ENCODE measurements at places on chromosomes 6 and 20.

- no peak overlapping the region for H3K27ac ChIP-seq
- H3K36me3 ChIP-seq: no peaks in the 10 kb centered on the region
- no peaks in the 10 kb centered on the region for H3K4me1 ChIP-seq
Measured at GRCh38 chr20:64161356-64162238, 2.7 kb upstream of the MYT1 start.

GRCh38 chr6:70394518-70395300, 18.6 kb upstream of the FAM135A start:
- H3K27me3 ChIP-seq: peaks cover 20% of the 10 kb centered on the region
- DNase-seq: no peak
- H3K4me3 ChIP-seq: no peak overlapping the region
- H3K27ac ChIP-seq: no peak overlapping the region

DNA sequence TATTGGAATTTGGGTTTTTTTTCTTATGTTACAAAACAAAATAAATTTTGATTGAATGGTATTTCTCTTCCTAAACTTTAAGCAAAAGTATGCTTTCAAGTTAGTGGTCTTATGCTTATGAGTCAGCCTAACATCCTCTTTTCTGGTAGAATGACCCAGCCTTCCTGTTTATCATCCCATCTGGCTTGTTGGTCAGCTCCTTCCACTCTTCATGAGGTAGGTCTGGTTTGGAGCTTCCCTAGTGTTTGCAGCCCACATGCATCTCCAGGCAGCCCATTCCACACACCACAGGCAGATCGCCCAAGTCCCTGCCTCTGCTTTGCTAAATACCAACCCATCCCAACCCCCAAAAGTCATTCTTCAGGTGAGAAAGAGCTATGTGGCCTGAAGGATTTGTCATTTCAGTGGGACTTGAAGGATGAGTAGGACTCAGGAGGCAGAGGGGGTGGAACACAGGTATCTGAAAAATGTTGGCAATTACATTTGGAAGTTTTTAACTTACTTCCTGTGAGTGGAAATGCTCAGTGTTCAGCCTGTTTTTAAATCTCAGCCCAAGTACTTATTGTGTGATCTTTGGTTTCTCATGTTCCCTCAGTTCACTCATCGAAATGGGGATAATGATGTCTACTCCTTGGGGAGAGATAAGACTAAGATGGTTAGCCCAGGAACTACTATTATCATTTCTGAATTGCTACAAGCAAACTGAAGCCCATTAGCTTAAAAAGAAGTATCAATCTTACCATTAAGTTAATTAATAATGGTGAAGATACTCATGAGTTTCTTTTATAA, 294.0 kb downstream of the ADGB start:
- H3K36me3 ChIP-seq: no peaks in the 10 kb centered on the region
- no peak overlapping the region for H3K4me3 ChIP-seq
- no peak for DNase-seq
- peaks cover 12% of the 10 kb centered on the region for H3K27me3 ChIP-seq
- H3K4me1 ChIP-seq: peaks cover 10% of the 10 kb centered on the region
- no peak overlapping the region for H3K27ac ChIP-seq

GRCh38 chr20:11496380-11496779, 421.3 kb upstream of the BTBD3 start:
- no peaks in the 10 kb centered on the region for H3K27me3 ChIP-seq
- no peak for DNase-seq
- no peak overlapping the region for H3K27ac ChIP-seq

GRCh38 chr20:47768016-47768824, 17.1 kb downstream of the SULF2 start:
- peaks cover 3% of the 10 kb centered on the region for H3K27me3 ChIP-seq
- no peak overlapping the region for H3K4me3 ChIP-seq
- DNase-seq: no peak

GRCh38 chr6:166375013-166375412, 7.7 kb downstream of the MPC1 start:
- no peak overlapping the region for H3K27ac ChIP-seq
- no peak overlapping the region for H3K4me3 ChIP-seq
- no peak for DNase-seq
- no peaks in the 10 kb centered on the region for H3K27me3 ChIP-seq
- H3K36me3 ChIP-seq: peaks cover under 1% of the 10 kb centered on the region
- peaks cover 9% of the 10 kb centered on the region for H3K4me1 ChIP-seq

DNA sequence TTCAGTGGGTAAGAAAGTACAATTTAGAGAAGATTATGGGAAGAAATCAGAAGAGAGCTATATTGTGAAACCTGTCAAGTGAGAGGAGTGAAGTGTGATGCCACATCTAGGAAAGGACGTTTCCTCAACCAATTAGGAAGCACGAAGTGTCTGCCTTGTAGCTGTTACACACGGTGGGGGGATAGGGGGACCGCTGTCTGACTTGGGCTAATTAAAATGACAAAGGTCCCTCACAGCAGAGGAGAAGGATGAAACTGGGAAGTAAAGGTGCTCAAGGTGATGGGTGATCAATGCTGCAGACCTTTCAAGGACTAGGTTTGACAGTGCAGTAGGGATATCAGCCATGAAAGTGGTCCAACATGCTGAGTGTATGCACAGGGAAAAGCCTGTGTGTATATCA, 181.1 kb upstream of the PRSS16 start:
- no peak for DNase-seq
- no peaks in the 10 kb centered on the region for H3K36me3 ChIP-seq
- no peaks in the 10 kb centered on the region for H3K4me1 ChIP-seq
- H3K27me3 ChIP-seq: peaks cover 8% of the 10 kb centered on the region
- H3K27ac ChIP-seq: no peak overlapping the region
- no peak overlapping the region for H3K4me3 ChIP-seq

DNA sequence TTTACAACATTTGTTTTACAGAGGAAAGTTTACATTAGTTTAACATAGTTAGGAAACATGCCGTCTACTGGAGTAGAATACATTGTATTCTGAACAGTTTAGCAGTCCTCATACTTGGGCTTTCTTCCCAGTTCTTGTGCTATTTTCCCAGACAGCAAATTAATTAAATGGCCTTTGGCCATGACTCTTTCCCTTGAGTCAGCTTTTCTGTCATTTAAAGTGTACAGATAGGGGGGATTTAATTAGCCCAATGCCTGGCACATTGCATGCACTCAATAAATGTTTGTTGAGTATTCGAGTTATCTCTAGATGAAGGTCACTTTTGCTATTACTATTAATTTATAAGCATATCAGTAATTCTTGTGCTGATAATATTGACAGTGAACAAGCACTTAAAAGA, 1.6 kb downstream of the TMEM244 start:
- peaks cover 9% of the 10 kb centered on the region for H3K4me1 ChIP-seq
- no peaks in the 10 kb centered on the region for H3K36me3 ChIP-seq
- H3K27me3 ChIP-seq: no peaks in the 10 kb centered on the region
- DNase-seq: no peak

GRCh38 chr20:40435146-40435895, 253.7 kb downstream of the MAFB start:
- H3K27me3 ChIP-seq: no peaks in the 10 kb centered on the region
- H3K4me1 ChIP-seq: no peaks in the 10 kb centered on the region
- no peak overlapping the region for H3K4me3 ChIP-seq
- no peak for DNase-seq
- no peaks in the 10 kb centered on the region for H3K36me3 ChIP-seq

- no peak overlapping the region for H3K27ac ChIP-seq
- H3K4me3 ChIP-seq: no peak overlapping the region
- no peaks in the 10 kb centered on the region for H3K27me3 ChIP-seq
- DNase-seq: no peak
- peaks cover 31% of the 10 kb centered on the region for H3K4me1 ChIP-seq
- peaks cover 12% of the 10 kb centered on the region for H3K36me3 ChIP-seq
Measured at GRCh38 chr6:16425881-16426615, 187.7 kb downstream of the GMPR start.

DNA sequence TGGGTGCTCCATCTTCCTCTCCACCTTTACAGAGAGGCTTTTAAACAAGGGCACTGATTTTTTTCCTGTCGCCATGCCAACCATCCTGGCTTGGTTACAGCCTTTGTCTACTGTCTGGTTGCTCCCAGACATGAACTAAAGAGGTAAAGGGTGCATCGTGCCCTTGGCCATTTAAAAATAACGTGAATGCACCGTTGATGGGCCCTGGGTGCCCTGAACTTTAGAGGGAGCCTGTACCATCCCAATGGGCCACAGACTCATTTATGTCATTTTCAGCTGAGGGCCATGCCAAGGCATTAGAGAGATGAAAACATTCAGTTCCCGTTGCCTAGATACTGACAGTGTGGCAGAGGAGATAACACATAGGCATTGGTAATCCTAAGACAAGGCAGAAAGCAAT, 23.3 kb downstream of the TMC2 start:
- H3K4me1 ChIP-seq: no peaks in the 10 kb centered on the region
- H3K36me3 ChIP-seq: no peaks in the 10 kb centered on the region
- H3K4me3 ChIP-seq: peak overlapping the region; percentile 1
- no peak overlapping the region for H3K27ac ChIP-seq
- peaks cover 56% of the 10 kb centered on the region for H3K27me3 ChIP-seq
- DNase-seq: no peak

GRCh38 chr20:41669708-41670263, 51.6 kb upstream of the CHD6 start:
- no peaks in the 10 kb centered on the region for H3K4me1 ChIP-seq
- H3K36me3 ChIP-seq: no peaks in the 10 kb centered on the region
- H3K4me3 ChIP-seq: no peak overlapping the region
- no peak overlapping the region for H3K27ac ChIP-seq

- DNase-seq: no peak
- no peaks in the 10 kb centered on the region for H3K36me3 ChIP-seq
- peaks cover 5% of the 10 kb centered on the region for H3K4me1 ChIP-seq
Measured at GRCh38 chr6:52603000-52603795, 26.3 kb upstream of the TRAM2 start.

DNA sequence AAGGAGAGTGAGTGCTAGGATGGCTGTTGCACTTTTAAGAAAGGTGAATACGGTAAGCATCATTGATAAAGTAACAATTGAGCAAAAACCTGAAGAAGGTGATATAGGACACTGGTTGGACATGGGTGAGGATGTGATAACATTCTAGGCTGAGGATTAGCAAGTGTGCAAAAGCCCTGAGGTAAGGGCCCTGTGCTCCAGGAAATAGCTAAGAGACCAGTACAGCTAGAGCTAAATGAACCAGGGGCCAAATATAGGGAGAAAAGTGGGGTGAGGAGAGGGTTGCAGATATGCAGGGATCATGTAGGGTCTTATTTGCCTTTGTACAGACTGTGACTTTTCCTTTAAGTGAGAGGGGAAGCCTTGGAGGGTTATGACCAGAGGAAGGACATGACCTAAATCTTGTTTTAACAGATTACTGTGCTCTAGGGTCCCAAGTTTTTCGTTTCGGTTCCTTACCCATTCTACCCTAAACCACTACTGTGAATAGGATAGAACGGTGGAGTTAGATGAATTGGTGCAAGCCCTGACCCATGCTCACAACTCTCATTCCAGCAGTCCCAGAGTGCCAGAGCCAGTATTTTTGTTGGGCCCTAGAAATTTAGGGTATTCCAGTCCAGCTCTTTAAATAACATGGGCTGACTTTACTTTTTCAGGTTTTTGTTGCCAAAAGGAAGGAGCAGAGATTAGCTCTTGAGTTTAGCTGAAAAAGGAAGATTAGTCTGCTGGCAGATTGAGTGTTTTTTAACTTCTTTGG, 10.7 kb downstream of the MAPK14 start:
- H3K4me1 ChIP-seq: peaks cover 66% of the 10 kb centered on the region
- DNase-seq: no peak
- peaks cover 6% of the 10 kb centered on the region for H3K36me3 ChIP-seq
- no peak overlapping the region for H3K4me3 ChIP-seq
- H3K27ac ChIP-seq: peak overlapping the region; percentile 7
- no peaks in the 10 kb centered on the region for H3K27me3 ChIP-seq

DNA sequence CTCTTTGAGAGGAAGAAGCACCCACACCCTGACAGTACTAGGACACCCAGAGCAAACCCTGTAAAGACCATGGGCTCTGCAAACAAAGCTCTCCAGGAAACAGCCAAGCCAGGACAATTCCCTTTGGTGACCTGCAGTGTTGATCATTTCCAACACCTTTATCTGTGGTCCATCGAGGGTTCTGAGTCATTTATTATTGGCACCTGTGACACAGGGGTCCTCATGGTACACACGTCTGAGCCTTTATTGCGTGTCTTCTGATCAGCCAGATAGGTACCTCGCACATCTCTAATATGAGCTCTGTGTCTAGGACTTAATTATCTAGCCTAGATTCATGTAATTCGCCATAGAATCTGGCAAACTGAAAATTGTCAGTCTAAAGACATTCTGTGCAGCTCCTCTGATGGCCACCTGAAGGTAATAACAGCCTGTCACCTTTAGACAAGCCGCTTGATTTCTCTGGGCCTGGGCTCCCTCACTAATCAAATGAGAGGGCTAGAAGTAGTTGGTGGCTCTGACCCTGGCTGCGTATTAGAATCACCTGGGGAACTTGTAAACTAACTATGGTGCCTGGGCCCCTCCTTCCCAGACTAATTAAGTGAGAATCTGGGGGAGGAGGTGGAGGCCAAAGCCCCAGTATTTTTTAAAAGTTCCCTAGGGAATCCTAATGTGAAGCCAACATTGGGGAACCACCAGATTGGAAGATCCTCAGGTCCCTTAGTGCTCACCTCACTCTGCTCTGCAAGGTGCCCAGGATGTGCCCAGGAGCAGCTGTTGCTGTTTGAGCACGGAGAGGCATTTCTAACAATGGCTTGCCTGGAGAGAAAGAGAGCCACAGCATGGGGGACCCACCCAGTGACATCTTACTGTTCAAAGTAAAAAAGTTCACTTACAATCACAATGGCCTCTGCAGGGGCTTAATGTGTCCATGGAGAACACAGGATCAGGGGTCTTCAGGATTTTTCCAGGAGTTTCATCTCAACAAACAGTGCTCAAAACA, 122.0 kb upstream of the ARID1B start:
- H3K36me3 ChIP-seq: no peaks in the 10 kb centered on the region
- no peak overlapping the region for H3K27ac ChIP-seq
- no peaks in the 10 kb centered on the region for H3K27me3 ChIP-seq
- H3K4me3 ChIP-seq: no peak overlapping the region
- H3K4me1 ChIP-seq: peaks cover 6% of the 10 kb centered on the region

DNA sequence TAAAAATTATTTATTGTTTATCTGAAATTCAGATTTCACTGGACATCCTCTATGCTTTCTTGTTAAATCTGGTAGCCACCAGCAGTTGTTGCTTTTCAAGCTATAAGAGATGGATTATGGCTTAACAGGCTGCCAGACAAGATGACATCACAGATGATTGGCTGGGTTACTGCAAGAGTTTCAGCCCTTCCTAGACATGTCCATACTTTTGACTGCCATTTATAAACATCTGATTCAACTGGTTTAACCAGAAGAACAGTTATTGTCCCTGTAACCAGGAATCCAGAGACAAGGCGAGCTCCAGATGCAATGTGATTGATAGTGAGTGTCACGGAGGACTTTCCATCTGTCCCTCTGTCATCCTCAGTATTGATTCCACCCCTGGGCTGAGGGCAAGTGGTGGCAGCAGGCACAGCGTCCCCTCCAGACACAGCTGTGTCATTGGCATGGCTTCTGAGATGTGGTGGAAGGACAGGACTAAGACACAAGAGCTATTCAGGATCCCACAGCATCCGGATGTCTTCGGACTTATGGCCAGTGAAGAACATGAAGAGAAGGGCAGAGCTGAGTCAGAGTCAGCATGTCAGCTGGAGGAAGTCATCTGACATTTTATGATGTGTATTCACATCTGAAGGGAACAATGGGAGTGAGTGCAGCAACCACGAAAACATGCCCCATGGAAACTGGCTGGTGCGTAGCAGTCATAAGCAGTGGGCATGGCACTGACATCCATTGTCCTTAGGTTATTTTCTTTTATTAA, 284.5 kb upstream of the CDYL start:
- DNase-seq: no peak
- no peak overlapping the region for H3K4me3 ChIP-seq
- no peak overlapping the region for H3K27ac ChIP-seq
- H3K4me1 ChIP-seq: no peaks in the 10 kb centered on the region
- peaks cover 7% of the 10 kb centered on the region for H3K27me3 ChIP-seq
- H3K36me3 ChIP-seq: no peaks in the 10 kb centered on the region

Measured in activated naive CD8-positive, alpha-beta T cell treated with anti-CD3 and anti-CD28 coated beads, Interleukin-2, amount 50 U/mL, for 24 hours (primary cell).